ENCODE measurements at places on chromosomes 16 and 17. TPM values are rescaled to one million over a fixed set of nuclear protein-coding genes. Genes with fewer than 3 reads are reported as not detected.

DNA sequence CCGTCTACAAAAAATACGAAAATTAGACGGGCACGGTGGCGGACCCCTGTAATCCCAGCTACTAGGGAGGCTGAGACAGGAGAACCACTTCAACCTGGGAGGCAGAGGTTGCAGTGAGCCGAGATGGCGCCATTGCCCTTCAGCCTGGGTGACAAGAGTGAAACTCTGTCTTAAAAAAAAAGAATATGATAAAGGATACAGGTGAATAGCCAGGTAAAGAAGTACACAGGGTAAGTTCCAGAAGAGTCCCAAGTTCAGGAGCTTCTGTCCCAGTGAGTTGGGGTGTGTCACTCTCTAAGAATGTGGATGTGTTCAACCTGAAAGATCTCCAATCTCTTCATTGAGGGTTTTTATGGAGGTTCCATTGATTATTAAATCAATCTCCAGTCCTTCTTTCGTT, 6.8 kb downstream of the TMC5 start:
- no peaks in the 10 kb centered on the region for H3K4me1 ChIP-seq
- H3K36me3 ChIP-seq, result no peaks in the 10 kb centered on the region
- H3K27ac ChIP-seq, result no peak overlapping the region
- H3K27me3 ChIP-seq, result peaks cover 4% of the 10 kb centered on the region
- no peak for DNase-seq

Gene MT3
- total RNA-seq, result 6.9 TPM

Gene RASD1
- total RNA-seq, result 5.3 TPM

GRCh38 chr16:68202091-68202519, 33.8 kb downstream of the ESRP2 start:
- H3K36me3 ChIP-seq, result no peaks in the 10 kb centered on the region
- no peak for DNase-seq
- H3K27me3 ChIP-seq, result no peaks in the 10 kb centered on the region
- H3K4me3 ChIP-seq, result no peak overlapping the region
- no peaks in the 10 kb centered on the region for H3K4me1 ChIP-seq

- no peak overlapping the region for H3K27ac ChIP-seq
- no peak overlapping the region for H3K4me3 ChIP-seq
- peaks cover 6% of the 10 kb centered on the region for H3K36me3 ChIP-seq
Measured at GRCh38 chr16:75621170-75621477, 2.0 kb downstream of the ADAT1 start.

DNA sequence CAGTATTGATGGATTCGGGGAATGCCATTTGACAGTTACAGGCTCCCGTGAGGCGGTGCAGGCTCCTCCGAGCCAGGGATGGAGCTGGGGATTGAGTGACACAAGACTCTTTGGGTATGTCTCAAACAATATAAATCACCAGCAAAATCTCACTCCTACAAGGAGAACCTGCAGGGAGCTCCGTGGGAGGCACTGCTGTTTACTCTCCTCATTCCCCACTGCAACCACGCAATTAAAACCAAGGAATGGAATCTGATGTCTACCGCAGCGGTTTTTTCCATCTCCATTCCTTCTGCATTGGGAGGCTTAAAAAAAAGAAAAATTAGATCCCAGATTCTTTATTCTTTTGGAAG, 157.9 kb downstream of the WWOX start:
- no peaks in the 10 kb centered on the region for H3K27me3 ChIP-seq
- H3K27ac ChIP-seq, result no peak overlapping the region
- no peaks in the 10 kb centered on the region for H3K4me1 ChIP-seq
- no peak overlapping the region for H3K4me3 ChIP-seq

Gene YPEL2
- total RNA-seq, result 64.9 TPM

DNA sequence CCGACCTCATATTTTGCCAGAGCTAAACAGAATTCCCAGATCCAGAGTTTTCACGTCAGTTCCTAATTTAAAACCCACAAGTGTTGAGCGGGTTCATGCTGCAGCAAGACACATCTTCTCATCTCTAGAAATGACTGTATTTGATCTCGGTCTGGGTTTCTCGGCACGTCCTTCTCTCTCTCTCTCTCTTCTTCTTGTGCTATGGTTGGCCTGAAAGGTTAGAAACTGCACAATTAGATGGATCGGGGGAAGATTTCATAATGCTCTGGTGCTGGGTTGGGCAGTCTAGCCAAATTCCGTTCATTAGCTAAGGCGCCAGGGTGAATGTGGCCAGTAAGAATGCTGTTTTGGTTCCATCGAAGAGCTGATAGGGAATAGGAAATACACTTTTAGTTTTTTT, 158.9 kb upstream of the NOG start:
- no peaks in the 10 kb centered on the region for H3K27me3 ChIP-seq
- H3K4me1 ChIP-seq, result no peaks in the 10 kb centered on the region
- no peak for DNase-seq
- H3K4me3 ChIP-seq, result no peak overlapping the region

- DNase-seq, result no peak
- H3K27me3 ChIP-seq, result no peaks in the 10 kb centered on the region
- no peaks in the 10 kb centered on the region for H3K4me1 ChIP-seq
- H3K36me3 ChIP-seq, result no peaks in the 10 kb centered on the region
- H3K27ac ChIP-seq, result no peak overlapping the region
- H3K4me3 ChIP-seq, result no peak overlapping the region
Measured at GRCh38 chr17:65271296-65271695, 134.1 kb downstream of the RGS9 start.

GRCh38 chr17:29568331-29569244, at the start of gene TP53I13:
TP53I13 (plus strand) TSS chr17:29568701; CDS start chr17:29568759, 58 bp downstream.
- peaks cover 29% of the 10 kb centered on the region for H3K4me1 ChIP-seq
- H3K4me3 ChIP-seq, result peak within 1 kb of the TSS; percentile 83
- peaks cover 1% of the 10 kb centered on the region for H3K36me3 ChIP-seq
- peak; percentile 88 for DNase-seq
- H3K27ac ChIP-seq, result peak within 1 kb of the TSS; percentile 76

DNA sequence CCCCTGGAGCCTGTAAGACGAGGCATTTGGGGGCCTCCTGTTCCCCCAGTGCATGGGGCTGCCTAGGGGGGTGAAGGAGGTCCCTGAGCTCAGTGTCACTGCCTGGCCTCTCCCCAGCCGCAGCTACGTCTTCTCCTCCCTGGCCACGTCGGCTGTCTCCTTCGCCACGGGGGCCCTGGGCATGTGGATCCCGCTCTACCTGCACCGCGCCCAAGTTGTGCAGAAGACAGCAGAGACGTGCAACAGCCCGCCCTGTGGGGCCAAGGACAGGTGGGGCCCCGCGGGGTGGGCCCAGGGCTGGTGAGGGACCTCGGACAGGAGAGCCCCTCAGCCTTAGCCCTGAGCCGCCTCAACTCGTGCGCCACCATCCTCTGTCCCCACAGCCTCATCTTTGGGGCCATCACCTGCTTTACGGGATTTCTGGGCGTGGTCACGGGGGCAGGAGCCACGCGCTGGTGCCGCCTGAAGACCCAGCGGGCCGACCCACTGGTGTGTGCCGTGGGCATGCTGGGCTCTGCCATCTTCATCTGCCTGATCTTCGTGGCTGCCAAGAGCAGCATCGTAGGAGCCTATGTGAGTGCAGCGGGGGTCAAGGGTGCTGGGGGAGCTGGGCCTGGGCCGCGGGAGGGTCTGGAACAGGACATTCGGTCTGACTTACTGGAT, 22.2 kb downstream of the MYBBP1A start:
- no peak for DNase-seq
- no peak overlapping the region for H3K4me3 ChIP-seq
- no peaks in the 10 kb centered on the region for H3K36me3 ChIP-seq
- no peaks in the 10 kb centered on the region for H3K27me3 ChIP-seq

- no peaks in the 10 kb centered on the region for H3K4me1 ChIP-seq
- DNase-seq, result no peak
- H3K36me3 ChIP-seq, result no peaks in the 10 kb centered on the region
- no peak overlapping the region for H3K4me3 ChIP-seq
- H3K27me3 ChIP-seq, result no peaks in the 10 kb centered on the region
Measured at GRCh38 chr16:82384017-82384416, 214.0 kb upstream of the MPHOSPH6 start.

Gene CEP112
- 28.3 TPM for total RNA-seq

GRCh38 chr16:73365016-73365551, 317.2 kb upstream of the ZFHX3 start:
- peaks cover 4% of the 10 kb centered on the region for H3K27me3 ChIP-seq
- DNase-seq, result no peak
- no peaks in the 10 kb centered on the region for H3K36me3 ChIP-seq
- H3K4me3 ChIP-seq, result no peak overlapping the region
- H3K4me1 ChIP-seq, result no peaks in the 10 kb centered on the region

GRCh38 chr17:8326511-8327302, 12.9 kb upstream of the ODF4 start:
- H3K27me3 ChIP-seq, result peaks cover 12% of the 10 kb centered on the region
- DNase-seq, result peak; percentile 57
- peak overlapping the region; percentile 83 for H3K27ac ChIP-seq
- H3K4me3 ChIP-seq, result peak overlapping the region; percentile 72
- no peaks in the 10 kb centered on the region for H3K36me3 ChIP-seq

Gene TSPOAP1
- total RNA-seq, result 13.3 TPM

GRCh38 chr17:36940313-36941264, 3.3 kb downstream of the LHX1 start:
- no peak for DNase-seq
- no peak overlapping the region for H3K27ac ChIP-seq
- peaks cover 37% of the 10 kb centered on the region for H3K4me1 ChIP-seq
- no peaks in the 10 kb centered on the region for H3K36me3 ChIP-seq
- H3K4me3 ChIP-seq, result no peak overlapping the region

GRCh38 chr17:69175625-69176456, 34.1 kb upstream of the ABCA6 start:
- no peak for DNase-seq
- H3K4me3 ChIP-seq, result no peak overlapping the region
- no peaks in the 10 kb centered on the region for H3K27me3 ChIP-seq
- no peaks in the 10 kb centered on the region for H3K4me1 ChIP-seq
- H3K36me3 ChIP-seq, result peaks cover 31% of the 10 kb centered on the region

Gene ERI2
- 13.9 TPM for total RNA-seq

Gene OR1A1
- total RNA-seq, result not detected

- H3K4me1 ChIP-seq, result peaks cover 5% of the 10 kb centered on the region
- peaks cover 55% of the 10 kb centered on the region for H3K36me3 ChIP-seq
- no peak overlapping the region for H3K4me3 ChIP-seq
- no peak overlapping the region for H3K27ac ChIP-seq
Measured at GRCh38 chr16:28842696-28843095, 3.5 kb downstream of the TUFM start.

GRCh38 chr16:57955572-57956188, 15.2 kb downstream of the CNGB1 start:
- H3K27ac ChIP-seq, result no peak overlapping the region
- no peaks in the 10 kb centered on the region for H3K27me3 ChIP-seq
- H3K36me3 ChIP-seq, result no peaks in the 10 kb centered on the region
- H3K4me1 ChIP-seq, result no peaks in the 10 kb centered on the region
- no peak overlapping the region for H3K4me3 ChIP-seq
- no peak for DNase-seq

Gene CACNB1
- 4.3 TPM for total RNA-seq

Gene SYT17
- 0.57 TPM for total RNA-seq

Gene FOXN1
- not detected for total RNA-seq

Gene ITGB4
- total RNA-seq, result 13.7 TPM

- DNase-seq, result no peak
- H3K4me3 ChIP-seq, result no peak overlapping the region
- H3K4me1 ChIP-seq, result no peaks in the 10 kb centered on the region
- no peak overlapping the region for H3K27ac ChIP-seq
- H3K36me3 ChIP-seq, result no peaks in the 10 kb centered on the region
Measured at GRCh38 chr16:48101069-48101674, 54.6 kb downstream of the ABCC12 start.

DNA sequence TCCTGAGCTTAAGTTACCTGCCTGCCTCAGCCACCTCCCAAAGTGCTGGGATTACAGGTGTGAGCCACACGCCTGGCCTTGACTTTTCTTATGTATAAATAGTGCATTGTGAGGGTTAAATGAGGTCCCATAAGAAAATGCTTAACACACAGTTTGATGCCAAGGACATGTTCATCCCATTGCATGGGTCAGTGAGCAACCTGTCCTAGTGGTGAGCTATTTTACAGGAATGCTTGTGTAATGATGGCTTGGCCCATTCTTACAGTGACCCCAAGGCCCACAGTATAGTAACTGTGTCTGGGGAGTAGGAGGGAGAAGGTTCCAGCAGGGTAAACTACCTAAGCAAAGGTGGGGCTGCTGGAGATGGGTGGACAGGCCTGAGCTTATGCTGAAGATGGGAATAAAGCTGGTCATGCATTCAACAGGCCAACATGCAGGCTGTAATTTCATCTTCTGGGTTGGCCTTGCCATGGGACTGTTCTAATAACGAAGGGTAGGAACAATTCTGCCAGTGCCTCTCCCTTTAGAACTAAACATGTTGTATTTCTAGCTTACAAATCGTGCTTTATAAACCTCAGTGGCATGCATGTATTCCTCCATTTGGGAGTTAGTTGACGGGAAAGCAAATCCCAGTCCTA, 6.2 kb downstream of the ACSF2 start:
- no peak overlapping the region for H3K27ac ChIP-seq
- H3K4me3 ChIP-seq, result no peak overlapping the region
- H3K36me3 ChIP-seq, result peaks cover 7% of the 10 kb centered on the region
- peaks cover 9% of the 10 kb centered on the region for H3K4me1 ChIP-seq
- no peaks in the 10 kb centered on the region for H3K27me3 ChIP-seq

GRCh38 chr16:27449434-27450195, 47.6 kb downstream of the IL21R start:
- DNase-seq, result no peak
- no peaks in the 10 kb centered on the region for H3K27me3 ChIP-seq
- H3K36me3 ChIP-seq, result no peaks in the 10 kb centered on the region

DNA sequence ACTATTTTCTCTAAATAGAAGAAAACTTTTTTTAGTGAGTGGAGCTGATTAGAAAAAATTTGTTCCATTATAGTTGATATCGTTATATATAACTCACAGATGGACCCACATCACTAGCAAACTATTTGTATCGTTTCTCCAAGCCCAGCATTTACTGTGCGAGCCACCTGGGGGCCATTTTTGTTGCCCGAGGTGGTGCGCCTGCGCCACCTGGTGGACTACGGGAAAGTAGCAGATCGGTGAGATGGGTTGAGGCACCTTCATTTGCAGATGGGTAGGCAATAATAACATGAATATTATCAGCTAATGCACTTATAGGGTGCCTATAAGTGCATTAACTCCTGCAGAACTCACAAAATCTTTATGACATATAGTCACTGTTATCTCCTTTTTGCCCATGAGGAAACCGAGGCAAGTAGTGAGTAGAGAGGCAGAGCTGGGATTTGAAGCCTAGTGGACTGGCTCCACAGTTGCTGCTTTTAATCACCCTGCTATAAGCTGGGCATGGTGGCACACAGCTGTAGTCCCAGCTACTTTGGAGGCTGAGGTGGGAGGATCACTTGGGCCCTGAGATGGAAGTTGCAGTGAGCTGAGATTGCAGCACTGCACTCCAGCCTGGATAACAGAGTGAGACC, 23.2 kb upstream of the NTN1 start:
- H3K36me3 ChIP-seq, result no peaks in the 10 kb centered on the region
- H3K4me1 ChIP-seq, result peaks cover 10% of the 10 kb centered on the region
- peak; percentile 38 for DNase-seq
- no peak overlapping the region for H3K4me3 ChIP-seq
- H3K27ac ChIP-seq, result no peak overlapping the region

DNA sequence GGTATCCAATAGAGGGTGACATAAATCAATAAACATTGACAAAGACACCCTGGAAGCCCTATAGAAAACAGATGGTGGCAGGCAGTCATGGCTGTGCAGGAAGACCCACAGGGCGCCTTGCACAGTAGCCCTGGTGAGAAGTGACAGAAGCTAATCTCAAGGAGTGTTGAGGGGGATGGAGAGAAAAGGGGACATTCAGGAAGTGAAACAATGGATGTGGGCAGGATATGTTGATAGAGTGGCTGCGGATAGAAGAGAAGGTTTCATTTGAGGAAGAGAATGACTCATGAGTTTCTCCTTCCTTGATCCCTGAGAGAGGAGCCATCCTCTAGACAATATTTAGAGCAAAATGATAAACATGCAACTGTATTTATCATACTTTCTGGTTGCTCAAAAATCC, 468.8 kb upstream of the HSBP1 start:
- H3K27ac ChIP-seq, result no peak overlapping the region
- H3K4me3 ChIP-seq, result no peak overlapping the region
- H3K27me3 ChIP-seq, result no peaks in the 10 kb centered on the region
- DNase-seq, result no peak
- H3K4me1 ChIP-seq, result peaks cover 4% of the 10 kb centered on the region
- H3K36me3 ChIP-seq, result no peaks in the 10 kb centered on the region

Data from heart left ventricle (tissue), 16 donors.